Activated T-helper 1 cell treated with anti-CD3 and anti-CD28 coated beads, Interleukin-12 subunit alpha, Interleukin-12 subunit beta, Interleukin-2, Interleukin-4 antibody, amounts not matched to agents 30 ng/mL and 10 ng/mL and 1 ng/mL, durations not matched to agents 14 hours and 24 hours and 36 hours (primary cell): ENCODE measurements at places on chromosomes 4 and X. TPM values are rescaled to one million over a fixed set of nuclear protein-coding genes. Genes with fewer than 3 reads are reported as not detected.

Gene P2RY4
- total RNA-seq: 0.27 TPM in 1 of 2 replicates, not detected in the other

Gene CT47B1
- total RNA-seq: not detected in 2 replicates

Gene HMGN5
- 0.73 and 1.3 TPM in 2 replicates for total RNA-seq

Gene MAGEA11
- not detected in 2 replicates for total RNA-seq

Gene MAGEC2
- total RNA-seq: not detected in 2 replicates

Gene MMRN1
- not detected in 2 replicates for total RNA-seq

Gene SSX2B
- total RNA-seq: not detected in 2 replicates

Gene COL25A1
- total RNA-seq: not detected in 2 replicates

Gene HERC5
- total RNA-seq: 19.1 and 21.2 TPM in 2 replicates

- H3K4me3 ChIP-seq: no peak overlapping the region
- no peaks in the 10 kb centered on the region for H3K27me3 ChIP-seq
- no peaks in the 10 kb centered on the region for H3K36me3 ChIP-seq
- H3K27ac ChIP-seq: no peak overlapping the region
Observed at GRCh38 chrX:16114611-16115010, 8.8 kb upstream of the GRPR start.

DNA sequence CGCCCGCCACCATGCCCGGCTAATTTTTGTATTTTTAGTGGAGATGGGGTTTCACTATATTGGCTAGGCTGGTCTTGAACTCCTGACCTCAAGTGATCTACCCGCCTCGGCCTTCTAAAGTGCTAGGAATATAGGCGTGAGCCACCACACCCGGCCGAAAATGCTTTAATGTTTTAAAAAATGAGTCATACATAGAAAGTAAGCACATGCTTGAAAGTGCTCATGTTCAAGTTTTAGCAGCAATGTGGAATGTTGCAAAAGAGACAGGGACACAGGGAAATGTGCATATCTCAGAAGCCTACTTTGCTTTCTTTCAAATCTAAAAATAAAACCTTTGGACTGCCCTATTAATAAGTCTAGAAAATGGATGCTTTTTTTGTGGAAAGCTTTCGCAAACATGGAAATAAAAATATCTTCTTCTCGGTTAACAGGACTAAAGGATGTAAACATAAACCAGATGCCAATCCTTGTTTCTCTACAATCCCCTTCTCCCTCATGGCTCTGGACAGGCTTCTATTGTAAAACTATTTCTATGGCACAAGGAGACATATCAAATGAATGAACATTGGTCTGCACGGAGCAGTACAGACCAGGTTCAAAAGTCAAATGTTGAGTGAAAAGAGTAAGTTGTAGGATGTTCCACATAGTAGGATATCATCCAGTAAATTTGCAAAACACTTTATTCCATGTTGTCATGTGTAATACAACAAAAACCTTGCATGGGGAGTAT, 15.0 kb downstream of the MECP2 start:
- no peaks in the 10 kb centered on the region for H3K27me3 ChIP-seq
- no peak overlapping the region for H3K4me3 ChIP-seq
- DNase-seq: no peak

- peaks cover 2% of the 10 kb centered on the region for H3K27me3 ChIP-seq
- no peaks in the 10 kb centered on the region for H3K4me1 ChIP-seq
- no peak overlapping the region for H3K4me3 ChIP-seq
- no peak for DNase-seq
Observed at GRCh38 chrX:16552546-16552945, 97.4 kb upstream of the S100G start.

- H3K27ac ChIP-seq: no peak overlapping the region
- no peaks in the 10 kb centered on the region for H3K4me1 ChIP-seq
- no peak for DNase-seq
- H3K36me3 ChIP-seq: no peaks in the 10 kb centered on the region
- peaks cover 7% of the 10 kb centered on the region for H3K27me3 ChIP-seq
Observed at GRCh38 chr4:87543835-87544461, 14.8 kb upstream of the SPARCL1 start.

DNA sequence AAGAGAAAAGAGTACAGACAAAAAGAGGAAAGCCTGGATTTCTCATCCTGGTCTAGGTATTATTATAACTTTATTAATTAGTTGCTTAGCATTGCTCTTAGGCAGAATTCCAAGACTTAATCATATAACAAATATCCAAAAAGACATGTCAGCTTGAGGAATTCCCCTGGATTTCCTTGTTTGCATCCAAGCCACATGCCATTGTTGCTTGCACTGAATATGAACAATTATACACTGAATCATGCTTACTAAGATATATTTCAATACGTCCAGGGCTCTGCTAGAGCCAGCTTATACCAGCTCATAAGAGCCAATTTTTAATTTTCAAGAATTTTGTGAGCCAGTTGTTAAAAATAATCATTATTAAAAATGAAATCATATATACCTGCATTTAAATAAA, 5.5 kb upstream of the TLR10 start:
- H3K4me3 ChIP-seq: no peak overlapping the region
- H3K36me3 ChIP-seq: peaks cover 23% of the 10 kb centered on the region
- DNase-seq: no peak
- H3K27ac ChIP-seq: no peak overlapping the region
- H3K27me3 ChIP-seq: no peaks in the 10 kb centered on the region

GRCh38 chr4:70177090-70177489, 18.4 kb upstream of the ODAM start:
- H3K4me1 ChIP-seq: no peaks in the 10 kb centered on the region
- no peaks in the 10 kb centered on the region for H3K27me3 ChIP-seq
- H3K27ac ChIP-seq: no peak overlapping the region
- H3K36me3 ChIP-seq: no peaks in the 10 kb centered on the region

DNA sequence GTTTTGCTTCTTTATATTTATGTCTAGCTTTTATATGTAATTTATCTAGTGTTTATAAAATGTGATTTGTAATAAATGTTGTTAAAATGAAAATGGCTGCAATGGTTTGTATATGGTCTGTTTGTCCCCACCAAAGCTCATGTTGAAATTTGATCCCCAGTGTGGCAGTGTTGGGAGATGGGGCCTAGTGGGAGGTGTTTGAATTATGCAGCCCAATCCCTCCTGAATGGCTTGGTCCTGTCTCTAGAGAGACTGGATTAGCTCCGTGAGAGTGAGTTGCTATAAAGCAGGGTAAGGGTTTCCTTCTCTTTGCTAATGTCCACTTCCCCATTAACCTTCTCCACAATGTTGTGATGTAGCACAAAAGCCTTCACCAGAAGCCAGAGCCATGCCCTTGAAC, 30.0 kb upstream of the JADE3 start:
- H3K4me3 ChIP-seq: no peak overlapping the region
- no peaks in the 10 kb centered on the region for H3K4me1 ChIP-seq
- no peak for DNase-seq
- H3K36me3 ChIP-seq: peaks cover 1% of the 10 kb centered on the region
- H3K27ac ChIP-seq: no peak overlapping the region

DNA sequence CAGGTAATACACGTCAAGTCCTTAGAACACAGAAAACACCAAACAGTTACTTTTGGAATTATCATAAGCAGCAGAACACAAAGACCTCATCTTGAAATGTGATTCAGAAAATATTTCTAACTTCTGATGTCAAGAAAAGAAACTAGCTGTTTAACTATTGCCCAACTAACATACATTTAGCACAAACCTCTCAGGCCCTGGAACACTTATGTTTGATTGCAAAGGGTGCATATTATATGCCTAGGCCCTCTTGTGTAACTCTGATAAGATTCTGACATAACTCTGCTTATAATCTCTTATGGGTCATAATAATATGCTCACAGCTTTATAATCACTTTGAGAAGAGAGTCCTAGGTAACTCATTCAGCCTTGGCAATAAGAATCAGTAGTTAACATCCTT, 62.6 kb downstream of the TBC1D9 start:
- no peaks in the 10 kb centered on the region for H3K36me3 ChIP-seq
- no peak for DNase-seq
- peaks cover 9% of the 10 kb centered on the region for H3K27me3 ChIP-seq
- no peak overlapping the region for H3K4me3 ChIP-seq
- H3K4me1 ChIP-seq: no peaks in the 10 kb centered on the region
- no peak overlapping the region for H3K27ac ChIP-seq

DNA sequence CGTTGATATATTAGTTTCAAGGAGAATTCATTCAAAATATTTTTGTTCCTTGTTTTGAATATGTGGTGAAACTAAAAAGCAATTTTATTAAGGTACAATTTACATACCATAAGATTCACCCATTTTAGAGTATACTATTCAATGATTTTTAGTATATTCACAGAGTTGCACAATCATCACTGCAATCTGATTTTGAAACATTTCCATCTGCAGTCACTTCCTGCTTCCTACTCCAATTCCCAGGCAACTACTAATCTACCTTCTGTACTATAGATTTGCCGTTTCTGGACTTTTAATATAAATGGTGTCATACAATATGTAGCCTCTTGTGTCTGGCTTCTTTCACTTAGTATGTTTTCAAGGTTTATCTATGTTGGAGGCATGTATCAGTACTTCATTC, 71.3 kb downstream of the SLC9A7 start:
- peaks cover 32% of the 10 kb centered on the region for H3K4me1 ChIP-seq
- H3K27ac ChIP-seq: no peak overlapping the region
- DNase-seq: no peak
- H3K27me3 ChIP-seq: no peaks in the 10 kb centered on the region
- H3K36me3 ChIP-seq: no peaks in the 10 kb centered on the region

- no peak overlapping the region for H3K27ac ChIP-seq
- DNase-seq: no peak
- H3K27me3 ChIP-seq: no peaks in the 10 kb centered on the region
- H3K4me1 ChIP-seq: no peaks in the 10 kb centered on the region
- no peaks in the 10 kb centered on the region for H3K36me3 ChIP-seq
Observed at GRCh38 chr4:90438522-90438921, 311.3 kb downstream of the CCSER1 start.

DNA sequence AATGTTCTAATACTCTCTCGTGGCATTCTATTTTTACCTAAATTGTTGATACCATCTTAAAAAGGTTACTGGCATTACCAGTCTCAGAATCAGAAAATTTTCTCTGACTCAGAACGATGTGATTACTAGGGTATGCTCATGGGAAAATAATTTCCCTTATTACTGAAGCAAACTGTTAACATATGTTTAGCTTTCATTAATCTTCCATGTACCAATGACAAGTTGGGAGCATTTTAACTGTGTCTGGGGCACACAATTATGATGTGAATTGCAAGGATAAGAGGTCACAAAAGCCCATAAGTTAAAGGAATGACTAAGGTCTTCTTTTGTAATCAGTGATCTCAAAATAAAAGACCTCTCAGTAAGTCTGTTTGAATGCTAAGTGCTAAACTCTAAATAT, 1254.6 kb downstream of the PCDH18 start:
- no peaks in the 10 kb centered on the region for H3K4me1 ChIP-seq
- no peaks in the 10 kb centered on the region for H3K36me3 ChIP-seq
- no peak overlapping the region for H3K4me3 ChIP-seq
- DNase-seq: no peak
- no peaks in the 10 kb centered on the region for H3K27me3 ChIP-seq

- no peaks in the 10 kb centered on the region for H3K36me3 ChIP-seq
- H3K4me1 ChIP-seq: no peaks in the 10 kb centered on the region
- H3K4me3 ChIP-seq: no peak overlapping the region
- no peak for DNase-seq
Observed at GRCh38 chr4:147101678-147102077, 156.0 kb upstream of the TTC29 start.

GRCh38 chr4:73540826-73541225, 59.3 kb downstream of the AFM start:
- H3K4me3 ChIP-seq: no peak overlapping the region
- no peaks in the 10 kb centered on the region for H3K36me3 ChIP-seq
- H3K27me3 ChIP-seq: peaks cover 2% of the 10 kb centered on the region
- peaks cover 11% of the 10 kb centered on the region for H3K4me1 ChIP-seq
- H3K27ac ChIP-seq: no peak overlapping the region
- DNase-seq: no peak

DNA sequence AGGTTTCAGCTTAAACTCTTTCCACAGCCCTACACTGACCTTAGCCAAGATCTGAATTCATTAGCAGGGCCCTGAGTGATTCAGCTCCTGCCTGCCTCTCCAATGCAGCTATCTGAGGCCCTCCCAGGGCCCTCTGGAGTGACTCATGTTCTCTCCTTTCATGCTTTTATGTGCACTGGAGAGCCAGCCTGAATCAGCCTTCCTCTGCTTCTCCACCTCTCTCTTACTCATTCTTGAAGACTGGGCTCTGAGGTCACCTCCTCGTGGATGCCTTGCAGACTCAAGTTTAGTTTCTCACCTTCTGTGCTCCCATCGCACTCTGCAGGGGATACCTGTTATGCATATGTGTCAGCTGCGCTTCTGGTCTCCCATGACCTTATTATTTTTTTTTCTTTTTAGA, 3.1 kb upstream of the OCIAD2 start:
- no peak overlapping the region for H3K4me3 ChIP-seq
- peaks cover 8% of the 10 kb centered on the region for H3K36me3 ChIP-seq
- H3K27me3 ChIP-seq: peaks cover 3% of the 10 kb centered on the region
- H3K27ac ChIP-seq: no peak overlapping the region

- no peaks in the 10 kb centered on the region for H3K27me3 ChIP-seq
- peaks cover 10% of the 10 kb centered on the region for H3K4me1 ChIP-seq
- H3K27ac ChIP-seq: no peak overlapping the region
- H3K36me3 ChIP-seq: peaks cover 12% of the 10 kb centered on the region
- no peak overlapping the region for H3K4me3 ChIP-seq
- no peak for DNase-seq
Observed at GRCh38 chr4:8230891-8231290, 31.8 kb downstream of the SH3TC1 start.
